ENCODE measurements at places on chromosomes 3 and 15.
A peak's percentile ranks its signal among the peaks of the same experiment; 100 is the strongest.

GRCh38 chr3:104175696-104176095, 1191.0 kb upstream of the ALCAM start:
- DNase-seq: no peak

GRCh38 chr15:92326236-92326635, 67.4 kb upstream of the ST8SIA2 start:
- DNase-seq: no peak

DNA sequence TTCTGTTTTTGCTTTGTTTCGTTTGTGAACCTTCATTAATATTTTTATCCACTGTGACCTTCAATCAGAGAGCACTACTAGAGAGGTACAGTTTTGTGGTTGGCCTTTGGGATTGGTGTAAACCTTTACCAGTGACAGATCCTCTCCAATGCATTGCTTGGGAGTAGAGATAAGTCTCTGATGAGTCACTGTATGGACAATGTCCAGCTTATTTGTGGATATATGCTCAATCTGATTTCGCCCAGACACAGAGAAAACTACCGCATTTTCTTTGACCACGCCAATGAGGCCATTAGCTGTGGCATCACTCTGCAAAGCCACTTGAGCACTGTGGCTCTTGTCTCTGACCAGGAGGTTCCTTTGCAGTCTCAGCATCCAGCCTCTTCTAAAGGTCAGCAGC, 964.7 kb downstream of the TUSC7 start:
- DNase-seq: no peak

DNA sequence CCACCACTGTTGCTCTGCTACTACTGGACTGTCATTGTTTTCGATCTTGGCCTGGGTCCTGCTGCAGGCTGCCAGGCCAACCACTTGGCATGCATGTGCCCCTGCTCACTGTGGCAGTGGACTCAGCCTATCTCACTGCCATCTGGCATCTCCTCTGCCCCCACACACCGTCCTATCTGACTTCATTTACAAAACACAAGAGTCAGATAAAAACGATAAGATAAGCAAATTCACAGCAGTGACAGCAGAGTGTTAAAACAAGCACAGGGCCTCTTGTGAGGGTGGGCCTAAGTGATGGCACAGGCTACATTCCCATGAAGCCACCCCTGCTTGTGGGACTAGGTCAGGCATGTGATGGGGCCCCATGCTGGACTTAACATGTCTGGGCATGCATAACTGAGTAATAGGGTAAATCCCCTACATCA, 68.1 kb downstream of the CRYGS start:
- DNase-seq: no peak

GRCh38 chr3:178706411-178706810, 170.2 kb downstream of the KCNMB2 start:
- DNase-seq: no peak

- DNase-seq: no peak
These were observed 75.2 kb downstream of the BOC start for GRCh38 chr3:113286524-113286923.

- no peak for DNase-seq
These were observed 458.3 kb downstream of the MFSD1 start for GRCh38 chr3:159260049-159260662.

- DNase-seq: no peak
These were observed 340.6 kb upstream of the GOLIM4 start for GRCh38 chr3:168436245-168436724.

DNA sequence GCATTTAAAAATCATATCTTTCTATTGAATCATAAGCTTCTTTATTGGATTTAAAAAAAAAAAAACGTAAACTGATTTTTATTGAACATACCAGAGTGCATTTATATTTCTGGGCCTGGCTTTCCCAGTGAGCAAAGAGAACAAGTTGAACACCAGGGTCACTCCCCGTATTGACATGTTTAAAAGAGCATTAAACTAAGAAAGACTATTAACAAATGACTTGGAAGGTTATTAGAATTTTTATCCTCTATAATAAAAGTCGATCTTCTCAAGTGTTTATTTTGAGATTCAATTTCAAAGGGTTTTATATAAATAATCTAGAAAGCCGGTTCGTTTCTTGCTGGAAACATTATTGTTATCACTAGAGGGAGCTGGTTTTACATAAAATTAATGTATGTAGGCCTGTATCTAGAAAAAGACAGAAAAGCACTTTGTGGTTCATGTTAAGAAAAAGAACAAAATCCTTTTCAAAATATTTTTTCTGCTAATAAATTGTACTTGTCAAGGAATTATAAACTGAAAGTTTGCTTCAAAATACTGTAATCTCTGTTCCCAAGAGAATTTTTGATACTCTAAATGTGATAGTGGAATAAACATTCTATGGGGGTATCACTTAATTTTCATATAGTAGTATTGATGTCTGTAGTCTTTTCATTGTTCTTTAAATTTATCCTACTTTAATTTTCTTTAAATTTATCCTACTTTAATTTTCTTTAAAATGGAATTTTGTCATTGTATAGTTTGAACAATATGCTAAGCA, 321.8 kb upstream of the MME start:
- DNase-seq: no peak

GRCh38 chr3:182920515-182921084, 59.7 kb downstream of the DCUN1D1 start:
- DNase-seq: no peak

- DNase-seq: no peak
These were observed 87.6 kb upstream of the MYZAP start for GRCh38 chr15:57503911-57504598.

DNA sequence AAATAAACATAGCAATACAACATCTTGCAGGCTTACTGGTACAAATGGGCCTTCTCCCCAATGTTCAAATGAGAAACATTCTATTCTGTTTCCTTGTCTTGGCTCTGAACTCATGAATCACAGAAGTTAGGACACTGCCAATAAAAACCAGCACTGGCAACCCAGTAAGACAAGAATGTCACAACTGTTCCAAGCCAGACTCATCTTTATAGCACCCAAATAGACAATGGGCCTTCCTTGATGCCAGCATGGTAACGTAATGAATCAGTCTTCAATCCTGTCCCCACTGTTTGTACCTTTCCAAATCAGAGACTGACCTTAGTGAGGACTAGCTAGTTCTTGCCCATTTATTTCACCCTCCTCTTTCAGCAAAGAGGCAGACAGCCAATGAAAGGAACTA, 14.1 kb upstream of the RPS17 start:
- no peak for DNase-seq

DNA sequence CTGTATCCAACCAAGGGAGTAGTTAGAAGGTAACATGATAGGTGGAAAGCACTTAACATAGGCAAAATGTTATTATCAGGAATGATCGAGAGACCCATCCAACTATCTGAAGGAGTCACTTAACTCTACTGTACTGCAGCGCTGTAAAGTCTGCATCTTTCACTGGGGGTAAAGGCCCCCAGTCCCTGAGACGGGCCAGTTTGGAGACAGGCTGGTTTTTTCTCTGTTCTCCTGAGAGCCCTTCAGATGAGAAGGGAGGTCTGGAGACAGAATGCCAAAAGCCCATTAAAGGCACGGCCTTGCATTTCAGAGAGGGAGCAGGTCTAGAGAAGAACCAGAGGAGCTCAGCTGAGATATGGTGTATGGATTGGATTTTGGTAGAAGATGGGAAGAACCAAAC, 71.3 kb upstream of the CGNL1 start:
- no peak for DNase-seq

GRCh38 chr15:62593681-62594399, 428.8 kb upstream of the C2CD4B start:
- no peak for DNase-seq

GRCh38 chr3:27943106-27943505, 221.0 kb upstream of the EOMES start:
- DNase-seq: no peak

- no peak for DNase-seq
These were observed 63.5 kb downstream of the FSIP1 start for GRCh38 chr15:39719109-39719508.

DNA sequence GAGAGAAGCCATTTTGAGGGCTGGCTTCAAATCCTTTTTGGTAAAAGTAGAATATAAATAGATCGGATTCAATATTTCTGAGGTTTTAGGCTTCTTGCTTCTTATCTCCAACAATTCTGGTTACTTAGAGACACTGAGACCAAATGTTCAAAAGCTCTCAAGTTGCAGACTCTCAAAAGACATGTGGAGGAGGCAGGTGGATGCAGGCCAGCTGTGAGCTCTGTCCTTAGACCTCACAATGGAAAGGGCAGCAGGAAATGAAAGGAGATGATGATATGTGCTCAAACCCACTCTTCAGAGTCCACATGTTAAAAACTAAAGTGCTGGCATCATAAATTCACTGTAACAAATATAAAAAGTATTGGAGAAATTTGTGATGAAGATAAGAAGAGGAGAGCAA, 424.9 kb upstream of the ALCAM start:
- DNase-seq: no peak

DNA sequence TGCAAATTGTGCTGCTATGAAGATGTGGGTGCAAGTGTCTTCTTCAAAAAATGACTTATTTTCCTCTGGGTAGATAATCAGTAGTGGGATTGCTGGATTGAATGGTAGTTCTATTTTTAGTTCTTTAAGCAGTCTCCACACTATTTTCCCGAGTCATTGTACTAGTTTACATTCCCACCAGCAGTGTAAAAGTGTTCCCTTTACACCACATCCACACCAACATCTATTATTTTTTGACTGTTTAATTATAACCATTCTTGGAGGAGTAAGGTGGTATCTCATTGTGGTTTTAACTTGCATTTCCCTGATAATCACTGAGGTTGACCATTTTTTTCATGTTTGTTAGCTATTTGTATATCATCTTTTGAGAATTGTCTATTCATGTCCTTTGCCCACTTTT, 19.7 kb upstream of the PSMD6 start:
- DNase-seq: no peak

GRCh38 chr3:56190771-56191305, 277.4 kb downstream of the ERC2 start:
- DNase-seq: no peak

DNA sequence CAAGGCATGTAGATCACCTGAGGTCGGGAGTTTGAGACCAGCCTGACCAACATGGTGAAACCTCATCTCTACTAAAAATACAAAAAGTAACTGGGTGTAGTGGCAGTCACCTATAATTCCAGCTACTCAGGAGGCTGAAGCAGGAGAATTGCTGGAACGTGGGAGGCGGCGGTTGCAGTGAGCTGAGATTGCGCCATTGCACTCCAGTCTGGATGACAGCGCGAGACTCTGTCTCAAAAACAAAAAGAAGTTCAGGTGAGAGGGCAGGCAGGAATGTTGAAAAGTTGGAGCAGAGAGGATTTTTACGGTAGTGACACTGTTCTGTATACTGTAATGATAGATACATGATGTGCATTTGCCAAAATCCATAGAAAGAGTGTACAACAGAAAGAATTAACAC, 31.7 kb downstream of the GXYLT2 start:
- DNase-seq: no peak

DNA sequence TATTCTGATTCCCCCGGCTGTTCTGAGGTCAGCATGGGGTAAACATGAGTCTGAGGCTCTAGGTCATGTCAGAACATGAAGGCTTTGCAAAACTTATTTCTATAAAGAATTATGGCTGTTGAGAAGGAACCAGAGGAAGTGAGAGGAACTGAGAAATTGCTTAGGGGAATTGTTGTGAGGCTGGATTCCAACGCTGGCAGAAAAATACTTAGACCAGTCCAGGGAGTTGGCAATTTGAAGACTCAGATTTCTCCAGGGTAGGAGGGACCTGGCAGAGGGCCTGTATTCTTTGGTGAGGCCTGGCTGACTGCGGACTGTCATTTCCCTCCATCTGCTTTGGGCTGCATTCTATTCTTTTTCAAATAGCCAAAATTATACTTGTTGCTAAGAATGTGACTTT, 155.5 kb downstream of the PLD1 start:
- peak; percentile 88 for DNase-seq

DNA sequence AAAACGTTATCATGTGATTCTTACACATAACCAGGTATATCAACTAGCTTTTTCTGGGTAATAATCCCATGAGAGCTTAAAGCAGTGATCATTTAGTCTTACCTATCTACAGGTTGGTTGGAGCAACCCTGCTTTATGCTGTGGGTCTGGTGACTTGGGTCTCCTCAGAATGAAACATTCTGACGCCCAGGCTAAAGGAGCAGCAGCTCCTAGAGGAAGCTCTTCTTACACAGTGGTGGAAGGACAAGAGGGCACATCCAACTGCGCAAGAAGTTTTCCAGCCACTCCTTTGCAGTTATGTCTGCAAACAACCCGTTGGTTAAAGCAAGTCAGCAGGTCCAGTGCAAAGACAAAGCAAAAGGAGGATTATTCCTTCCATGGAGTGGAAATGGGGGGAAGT, 377.5 kb downstream of the EDEM1 start:
- no peak for DNase-seq

- DNase-seq: no peak
These were observed 61.9 kb upstream of the ROPN1 start for GRCh38 chr3:124053871-124054270.

DNA sequence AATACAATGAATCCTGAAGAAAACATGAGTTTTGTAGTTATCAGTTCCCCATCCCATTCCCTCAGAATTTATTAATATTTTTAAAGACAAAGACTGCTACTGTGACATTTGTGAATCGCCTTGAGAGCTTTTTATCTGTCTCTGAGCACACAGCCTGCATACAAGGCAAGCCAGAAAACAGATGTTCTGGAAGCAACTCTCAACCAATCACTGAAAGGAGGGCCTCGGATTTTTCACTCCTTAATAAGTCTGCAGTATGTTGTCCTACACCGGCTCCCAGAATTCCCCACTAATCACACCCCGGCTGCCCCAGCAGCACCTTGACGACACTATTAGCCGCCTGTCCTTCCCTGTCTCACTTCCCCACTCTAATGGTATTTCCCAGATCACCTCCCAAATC, 138.5 kb downstream of the ZNF621 start:
- no peak for DNase-seq

DNA sequence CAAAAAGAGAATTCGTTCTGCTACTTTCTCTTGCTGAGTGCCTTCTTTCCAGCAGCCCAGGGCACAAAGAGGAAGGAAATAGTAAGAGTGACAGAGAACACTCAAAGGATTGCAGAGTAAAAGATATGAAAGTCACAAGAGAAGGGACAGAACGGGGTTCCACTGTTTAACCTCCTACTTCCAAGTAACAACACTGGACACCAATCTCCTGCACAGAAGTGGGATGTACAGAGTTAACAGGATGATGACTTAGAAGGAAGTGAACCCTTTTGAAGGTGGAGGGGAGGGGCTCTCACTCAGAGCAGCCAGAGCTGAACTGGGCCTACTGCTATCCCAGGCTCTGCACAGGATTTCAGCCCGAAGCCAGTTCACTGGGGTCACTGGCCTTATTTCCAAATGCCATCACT, 130.1 kb upstream of the PRICKLE2 start:
- DNase-seq: no peak

Measured in tibial artery (tissue), 4 donors.